CD4-positive, alpha-beta T cell treated with Interleukin-21 for 1 hour (primary cell): ENCODE measurements at places on chromosomes 6 and 20.

DNA sequence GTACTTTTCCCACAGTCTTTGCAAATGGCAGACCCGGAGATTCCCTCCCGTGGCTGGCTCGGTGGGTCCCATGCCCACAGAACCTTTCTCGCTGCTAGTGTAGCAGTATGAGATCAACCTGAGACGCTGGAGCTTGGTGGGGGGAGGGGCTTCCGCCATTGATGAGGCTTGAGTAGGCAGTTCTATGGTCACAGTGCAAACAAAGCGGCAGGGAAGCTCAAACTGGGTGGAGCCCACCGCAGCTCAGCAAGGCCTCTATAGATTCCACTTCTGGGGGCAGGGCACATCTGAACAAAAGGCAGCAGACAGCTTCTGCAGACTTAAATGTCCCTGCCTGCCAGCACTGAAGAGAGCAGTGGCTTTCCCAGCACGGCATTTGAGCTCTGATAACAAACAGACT, 186.0 kb upstream of the KCNK16 start:
- no peak for DNase-seq

DNA sequence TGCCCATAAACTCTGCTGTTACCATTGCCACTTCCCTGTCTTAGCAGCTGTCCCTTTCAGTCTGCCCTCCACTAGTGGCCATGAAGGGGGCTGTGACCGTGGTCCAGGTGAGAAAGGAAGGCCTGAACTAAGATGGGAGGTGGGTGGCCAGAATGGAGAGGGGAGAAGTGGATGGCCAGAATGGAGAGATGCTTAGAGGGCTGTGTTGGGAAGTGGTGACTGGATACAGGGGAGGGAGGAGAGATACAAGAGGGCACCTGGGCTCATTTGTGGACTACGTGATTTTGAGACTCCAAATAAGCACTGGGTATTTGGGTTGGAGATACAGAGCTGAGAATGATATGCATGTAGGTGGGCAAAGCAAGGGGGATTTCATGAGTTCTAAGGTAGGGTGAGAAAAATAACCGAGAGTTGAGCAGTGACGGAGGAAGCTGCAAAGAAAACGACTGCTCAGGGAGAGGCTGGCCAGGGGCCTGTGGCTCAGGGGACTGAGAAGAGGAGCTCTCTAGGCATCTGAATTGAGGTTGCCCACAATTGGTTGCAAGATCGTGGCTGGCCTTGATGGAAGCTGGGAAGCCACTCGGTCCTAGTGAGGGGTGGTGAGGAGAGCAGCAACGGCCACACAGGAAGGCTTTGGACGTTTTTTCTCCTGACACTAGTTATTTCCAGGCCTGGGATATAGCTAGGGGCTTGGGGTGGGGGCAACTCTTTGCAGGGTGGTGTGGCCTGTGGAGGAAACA, 36.9 kb downstream of the PANK2 start:
- DNase-seq, result no peak

DNA sequence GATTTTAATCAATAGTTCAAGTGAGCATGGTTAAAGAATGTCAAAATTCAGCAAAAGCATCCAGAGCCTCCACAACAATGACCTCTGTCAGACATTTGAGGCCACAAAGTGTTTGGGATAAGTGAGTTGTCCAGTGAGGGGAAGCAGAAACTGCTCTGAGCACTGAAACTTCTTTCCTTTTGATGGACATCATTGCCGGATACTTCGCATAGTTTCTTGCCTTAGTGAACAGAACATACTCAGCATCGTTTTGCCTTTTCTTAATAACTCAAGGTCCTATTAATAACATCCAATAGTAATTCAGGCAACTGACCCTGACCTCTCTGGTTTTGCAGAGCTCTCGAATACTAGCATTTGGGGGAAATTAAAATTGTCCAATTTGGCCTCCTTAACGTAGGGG, 78.6 kb downstream of the EDN3 start:
- DNase-seq, result no peak

DNA sequence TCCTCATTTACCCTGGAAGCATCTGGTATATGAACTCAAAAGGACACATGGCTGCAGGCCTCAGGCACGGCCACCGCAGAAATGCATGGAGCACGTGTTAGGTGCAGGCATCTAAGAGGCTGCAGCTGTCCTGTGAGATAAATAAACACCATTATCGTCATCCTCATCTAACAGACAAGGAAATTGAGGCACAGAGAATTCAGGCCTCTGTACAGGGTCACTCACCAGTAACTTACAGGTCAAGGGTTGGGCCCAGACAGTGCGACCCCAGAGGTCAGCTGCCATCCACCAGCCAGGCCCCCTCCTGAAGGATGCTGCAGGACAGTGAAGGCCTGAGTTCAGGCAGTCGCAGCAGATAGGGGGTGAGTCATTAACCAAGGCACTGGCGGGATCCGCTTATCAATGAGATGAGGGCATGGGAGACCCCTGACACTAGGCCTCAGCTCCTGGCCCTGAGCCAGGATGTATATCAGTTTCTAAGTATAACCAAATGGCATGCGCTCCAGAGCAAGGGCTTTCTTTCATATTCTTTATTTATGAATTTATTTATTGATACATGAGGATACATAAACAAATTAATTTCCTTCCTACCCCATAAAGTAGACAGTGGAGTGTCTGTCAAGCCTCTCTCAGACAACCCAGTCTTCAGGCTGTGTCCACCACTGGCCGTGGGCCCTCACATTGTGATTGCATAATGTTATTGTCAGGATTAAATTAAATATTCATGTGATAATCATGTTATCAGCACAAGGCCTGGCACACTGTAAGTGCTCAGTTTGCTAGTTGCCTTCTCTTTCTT, 316.9 kb downstream of the QKI start:
- no peak for DNase-seq

DNA sequence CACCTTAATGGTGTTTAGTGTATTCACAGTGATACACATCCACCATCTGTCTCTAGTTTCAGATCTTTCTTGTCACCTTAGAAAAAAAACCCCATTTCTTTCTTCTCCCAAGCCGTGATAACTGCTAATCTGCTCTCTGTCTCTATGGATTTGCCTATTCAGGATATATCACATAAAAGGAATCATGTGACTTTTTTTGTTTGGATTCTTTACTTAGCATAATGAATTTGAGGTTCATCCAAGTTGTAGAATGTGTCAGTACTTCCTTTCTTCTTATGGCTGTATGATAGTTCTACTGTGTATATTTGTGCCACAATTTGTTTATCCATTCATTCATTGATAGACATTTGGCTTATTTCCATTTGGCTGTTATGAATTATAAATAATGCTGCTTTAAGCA, 57.1 kb downstream of the ITCH start:
- no peak for DNase-seq

- DNase-seq, result peak; percentile 79
Measured at GRCh38 chr6:136317021-136317694, 27.5 kb upstream of the BCLAF1 start.

GRCh38 chr20:41223112-41223511, 85.8 kb downstream of the PLCG1 start:
- DNase-seq, result no peak

DNA sequence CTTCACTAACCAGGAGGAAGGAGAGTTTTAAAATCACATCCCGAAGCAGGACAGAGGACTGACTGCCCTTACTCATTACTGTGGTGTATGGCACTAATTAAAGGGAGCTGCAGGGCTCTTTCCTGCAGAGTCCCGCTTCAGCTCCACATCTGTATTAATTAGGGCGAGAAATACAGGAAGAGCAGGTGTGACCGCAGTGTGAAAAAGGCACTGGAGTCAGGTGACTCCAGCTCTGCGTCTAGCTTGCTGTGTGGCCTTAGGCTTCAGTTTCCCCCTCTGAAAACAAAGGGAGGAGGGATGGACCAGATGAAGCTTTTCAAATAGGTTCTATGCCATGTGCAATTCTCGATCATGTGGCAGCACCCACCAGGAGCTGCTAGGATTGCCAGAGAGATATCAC, 34.0 kb downstream of the KIAA1755 start:
- DNase-seq, result no peak

DNA sequence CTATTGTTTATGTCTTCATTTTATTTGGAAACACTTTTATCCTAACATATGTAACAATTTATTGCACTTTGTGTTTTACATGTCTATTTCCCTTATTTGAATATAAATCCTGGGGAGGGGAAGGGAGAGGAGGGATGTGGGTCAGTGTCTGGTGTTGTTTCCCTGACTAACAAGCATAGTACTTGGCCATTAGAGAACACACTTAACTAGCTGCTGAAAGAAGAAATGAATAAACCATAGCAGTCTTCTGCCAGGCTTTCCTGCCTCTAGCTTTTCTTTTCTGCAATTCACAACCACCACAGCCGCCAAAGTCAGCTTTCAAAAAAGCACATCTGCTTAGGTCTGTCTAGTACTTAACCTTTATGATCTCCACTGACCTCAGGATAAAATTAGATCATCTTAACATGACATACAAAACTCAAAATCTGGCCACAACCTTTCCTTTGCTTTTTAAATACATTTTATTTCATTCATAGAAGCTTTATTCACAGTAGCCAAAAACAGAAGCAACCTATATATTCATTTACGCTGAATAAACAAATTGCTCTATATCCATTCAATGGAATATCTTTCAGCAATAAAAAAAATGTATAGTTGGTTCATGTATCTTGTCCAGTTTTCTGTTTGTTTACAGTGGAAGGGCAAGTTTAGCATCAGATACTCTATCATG, 16.3 kb downstream of the PDSS2 start:
- no peak for DNase-seq

DNA sequence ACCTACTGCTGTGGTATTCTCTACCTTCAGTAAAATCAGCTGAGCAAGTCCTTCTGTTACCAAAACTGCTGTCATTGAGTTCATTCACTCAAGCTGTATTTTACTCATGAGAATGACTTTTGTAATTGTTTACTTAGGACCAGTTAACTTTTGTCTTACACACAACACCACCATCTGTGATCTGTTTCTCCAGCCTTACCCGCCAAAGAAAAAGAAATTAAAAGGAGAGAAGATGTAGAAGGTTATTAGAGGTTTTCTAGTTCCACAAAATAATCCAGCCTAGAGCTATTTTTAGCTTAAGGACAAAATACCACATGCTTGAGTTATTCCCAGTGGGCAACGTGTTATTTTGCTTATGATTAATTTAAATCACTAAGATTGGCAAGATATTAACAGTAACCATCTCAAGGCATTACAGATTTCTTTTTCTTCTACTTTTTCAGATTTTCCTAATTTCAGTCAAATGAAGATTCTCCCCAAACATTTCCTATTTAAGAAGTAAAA, 38.2 kb downstream of the FAM8A1 start:
- no peak for DNase-seq
